Neural progenitor cell (in vitro differentiated cells): ENCODE measurements at places on chromosomes 5 and 9.

- DNase-seq, result no peak
Measured at GRCh38 chr5:171413153-171413910, 6.1 kb upstream of the FGF18 start.

DNA sequence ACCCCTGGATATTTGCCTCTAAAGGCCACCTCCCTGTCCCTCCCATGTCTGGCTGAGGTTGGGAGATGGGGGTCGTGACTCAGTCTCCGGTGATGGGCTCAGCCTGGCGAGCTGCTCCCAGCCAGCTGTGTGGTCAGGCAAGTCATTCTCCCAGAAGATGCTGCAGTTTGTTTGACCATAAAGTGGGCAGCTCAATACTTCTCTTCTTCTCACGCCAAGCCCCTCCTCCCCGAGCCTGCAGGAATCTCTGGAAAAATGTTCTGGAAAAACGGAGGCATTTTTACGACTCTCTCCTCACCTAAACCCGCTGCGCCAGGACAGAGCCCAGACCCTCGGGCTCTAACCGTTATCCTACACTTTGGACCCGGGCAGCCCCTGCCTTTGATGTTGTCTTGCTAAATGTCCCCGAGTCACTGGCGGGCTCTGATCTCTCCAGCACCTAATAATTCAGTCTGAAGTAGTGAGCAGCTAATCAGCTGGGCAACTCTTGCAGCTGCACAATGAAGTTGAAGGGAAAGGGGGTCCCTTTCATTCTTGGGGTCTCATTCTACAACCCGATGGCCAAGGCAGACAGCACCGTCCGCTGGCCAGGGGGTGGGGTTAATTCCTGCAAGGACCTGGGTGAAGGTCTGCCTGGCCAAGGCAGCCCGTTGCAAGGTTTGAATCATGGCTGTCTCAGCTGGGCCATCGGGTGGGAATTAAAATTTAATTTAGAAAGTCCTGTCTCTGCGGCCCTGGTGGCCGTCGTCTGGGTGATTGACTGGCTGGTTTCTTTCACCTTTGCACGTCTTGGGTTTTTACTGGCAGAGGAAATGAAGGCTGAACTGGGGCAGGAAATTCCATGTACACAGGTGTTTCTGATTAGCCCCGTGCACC, 12.3 kb downstream of the DCANP1 start:
- no peak for DNase-seq

GRCh38 chr5:37071901-37072581, 177.1 kb downstream of the CPLANE1 start:
- no peak for DNase-seq

GRCh38 chr5:17893026-17893635, 258.9 kb downstream of the TAF11L14 start:
- DNase-seq, result no peak

- no peak for DNase-seq
Measured at GRCh38 chr9:91143162-91143561, 218.6 kb downstream of the AUH start.

- peak; percentile 53 for DNase-seq
Measured at GRCh38 chr5:115962565-115963402, 509 bp downstream of the LVRN start.

- DNase-seq, result no peak
Measured at GRCh38 chr5:145118127-145118526, 717.0 kb downstream of the PRELID2 start.

DNA sequence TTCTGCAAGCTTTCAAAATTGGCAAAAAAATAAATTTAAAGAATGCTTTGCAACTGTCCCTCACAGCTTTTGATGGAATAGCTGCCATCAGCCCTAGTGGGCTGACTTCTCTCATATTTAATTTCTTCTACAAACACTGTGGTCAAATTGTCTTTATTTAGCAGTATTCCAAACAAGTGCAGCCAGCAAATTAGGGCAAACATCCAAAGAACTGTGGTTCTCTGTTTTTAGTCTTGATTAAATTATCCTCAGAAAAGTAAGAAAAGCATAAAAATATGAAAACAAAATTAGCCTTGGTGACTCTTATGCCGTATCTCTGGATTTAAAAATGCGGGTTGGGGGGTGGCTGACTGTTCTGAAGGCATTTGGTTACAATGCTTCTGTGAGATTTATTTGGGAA, 95.8 kb upstream of the RETREG1 start:
- DNase-seq, result no peak

- peak; percentile 67 for DNase-seq
Measured at GRCh38 chr5:14143546-14143840, 351 bp downstream of the TRIO start.

- peak; percentile 65 for DNase-seq
Measured at GRCh38 chr5:181088289-181088688, 42.7 kb downstream of the OR2V1 start.

GRCh38 chr5:75055727-75056144, 3.4 kb upstream of the GCNT4 start:
- DNase-seq, result peak; percentile 41

- DNase-seq, result no peak
Measured at GRCh38 chr9:113594484-113595299, 131.2 kb downstream of the RGS3 start.
